ENCODE measurements at places on chromosomes 5 and 9.

GRCh38 chr9:87499424-87500017, 1.9 kb downstream of the DAPK1 start:
- DNase-seq, result no peak

- DNase-seq, result no peak
Measured at GRCh38 chr9:130084337-130084736, 30.6 kb downstream of the GPR107 start.

- no peak for DNase-seq
Measured at GRCh38 chr5:98705841-98706240, 67.6 kb upstream of the RGMB start.

- DNase-seq, result peak; percentile 61
Measured at GRCh38 chr9:127426756-127427155, 2.6 kb downstream of the ZNF79 start.

DNA sequence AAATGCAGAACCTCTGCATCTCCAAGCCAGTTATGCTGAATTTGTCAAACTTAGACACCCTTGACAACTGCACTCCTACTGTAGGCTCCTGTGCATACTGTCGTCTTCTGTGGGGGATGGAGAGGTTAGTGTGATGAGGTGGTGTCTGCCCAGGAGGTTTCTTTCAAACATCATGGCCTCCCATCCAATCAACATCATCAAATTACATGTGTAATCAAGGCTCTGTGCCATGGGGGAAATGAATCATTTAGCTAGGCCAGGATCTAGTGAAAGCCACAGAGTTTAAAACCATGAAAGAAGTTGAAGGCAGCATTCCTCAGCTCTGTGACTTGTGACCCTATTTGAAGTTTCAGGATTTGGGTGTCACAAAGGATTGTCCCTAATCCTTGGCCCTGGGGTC, 240.6 kb downstream of the MARCHF11 start:
- no peak for DNase-seq

DNA sequence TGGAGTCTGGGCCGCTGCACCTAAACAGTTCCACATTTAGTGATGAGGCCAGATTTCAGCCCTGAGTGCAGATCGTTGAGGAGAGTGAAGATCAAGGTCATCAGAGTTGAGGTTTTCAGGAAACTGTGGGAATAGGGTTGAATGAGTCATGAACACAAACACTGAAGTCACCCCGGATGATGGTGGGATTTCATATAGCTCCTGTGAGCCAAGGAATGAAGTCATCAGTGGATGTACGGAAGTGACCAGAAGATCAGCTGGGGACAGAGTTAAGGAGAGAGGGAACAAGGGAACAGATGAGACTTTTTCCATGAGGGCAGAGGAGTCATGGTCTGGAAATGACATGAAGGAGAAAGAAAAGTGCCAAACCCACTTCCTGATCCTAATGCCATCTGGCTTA, 36.5 kb downstream of the PALM2AKAP2 start:
- DNase-seq, result no peak

DNA sequence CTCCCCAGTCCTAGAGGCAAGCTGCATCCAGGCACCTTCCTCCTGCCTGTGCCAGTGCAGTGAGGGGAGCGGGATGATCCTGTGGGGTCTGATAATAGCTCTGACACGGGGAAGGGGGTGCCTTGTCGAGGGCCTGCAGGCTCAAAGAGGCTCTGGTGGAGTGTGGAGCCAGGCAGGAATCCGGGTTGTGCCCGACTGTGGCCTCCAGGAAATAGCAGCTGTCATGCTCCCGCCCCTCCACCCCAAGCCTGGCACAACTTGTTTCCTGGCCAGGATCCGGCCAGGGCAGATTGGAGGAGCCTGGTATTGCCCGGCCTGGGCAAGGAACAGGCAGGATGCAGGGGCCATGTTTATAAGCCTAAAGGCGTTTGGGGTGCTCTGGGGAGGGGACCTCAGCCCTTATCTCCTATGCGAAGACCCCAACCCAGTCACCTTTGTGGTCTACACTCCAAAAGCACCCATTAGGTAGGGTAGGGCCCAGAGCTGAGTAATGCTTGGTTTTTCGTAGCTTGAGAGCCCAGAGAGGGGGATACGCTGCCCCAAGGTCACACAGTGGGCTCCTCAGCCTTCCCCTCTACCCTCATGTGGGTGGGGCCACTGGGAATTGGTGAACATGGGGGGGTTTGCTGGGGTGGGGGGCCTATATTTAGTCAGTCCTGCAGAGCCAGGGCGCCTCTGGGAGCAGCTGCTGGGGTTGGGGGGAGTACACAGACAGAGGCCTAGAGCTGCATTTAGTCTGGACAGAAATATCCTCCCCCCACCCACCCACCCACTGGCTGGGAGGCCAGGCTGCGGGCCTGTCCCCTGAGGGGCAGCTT, 12.2 kb downstream of the CXXC5 start:
- no peak for DNase-seq

DNA sequence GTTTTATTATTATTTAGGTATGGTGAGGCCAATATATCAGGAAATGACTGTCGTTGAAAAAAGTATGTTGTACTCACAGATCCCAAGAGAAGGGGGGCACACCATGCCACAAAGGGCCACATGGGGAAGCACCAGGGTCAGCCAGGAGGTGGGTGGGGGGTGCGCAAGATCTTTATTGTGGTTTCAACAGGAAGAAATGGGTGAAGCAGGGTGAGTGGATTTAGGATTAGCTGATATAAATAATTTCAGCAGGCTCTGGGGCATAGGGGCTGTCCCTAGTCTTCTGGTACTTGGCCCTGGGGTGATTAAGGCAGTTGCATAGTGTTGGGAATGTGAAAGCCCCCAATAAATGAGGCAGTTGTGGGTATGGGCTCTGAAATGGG, 8.6 kb downstream of the PDCD1LG2 start:
- peak; percentile 57 for DNase-seq

DNA sequence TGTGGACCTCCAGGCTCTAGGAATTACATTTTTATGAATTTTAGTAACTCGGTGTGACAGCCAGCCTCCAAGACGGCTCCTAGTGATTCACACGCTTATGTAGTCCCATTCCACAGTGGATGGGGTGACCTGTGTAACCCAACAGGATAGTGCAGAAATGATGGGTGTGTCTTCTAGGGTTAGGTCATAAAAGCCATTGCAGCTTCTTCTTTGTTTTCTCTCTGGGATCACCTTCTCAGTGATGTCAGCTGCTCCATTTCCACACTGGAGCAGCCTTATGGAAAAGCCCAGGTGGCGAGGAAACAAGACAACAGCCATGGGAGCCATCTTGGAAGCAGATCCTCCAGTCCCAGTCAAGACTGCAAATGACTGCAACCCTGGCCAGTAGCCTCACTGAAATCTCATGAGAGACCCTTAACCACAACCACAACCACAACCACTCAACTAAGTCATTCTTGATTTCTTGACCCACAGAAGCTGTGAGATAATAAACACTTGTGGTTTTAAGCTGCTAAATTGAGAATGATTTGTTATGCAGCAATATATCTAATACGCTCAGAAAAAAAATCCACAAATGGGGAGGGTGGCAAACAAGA, 5.1 kb upstream of the GNPDA1 start:
- DNase-seq, result no peak

DNA sequence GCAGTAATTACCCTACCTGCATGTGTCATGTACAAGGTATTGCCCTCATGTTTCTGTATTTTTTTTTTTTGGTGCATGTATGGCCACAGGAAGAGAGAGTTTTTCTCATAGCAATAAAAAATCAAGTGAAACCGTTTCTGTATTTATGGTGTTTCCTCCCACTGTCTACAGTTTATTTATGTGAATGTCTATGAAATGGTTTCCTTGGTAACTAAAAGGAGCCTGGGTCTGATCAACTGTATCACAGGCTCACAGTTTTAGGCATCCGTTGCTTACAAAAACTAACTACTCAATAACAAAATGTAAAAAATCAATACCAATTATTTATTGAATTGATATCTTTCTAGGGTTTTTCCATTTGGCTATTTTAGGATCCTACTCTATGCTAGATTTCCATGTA, 464.4 kb downstream of the TAF11L14 start:
- no peak for DNase-seq

DNA sequence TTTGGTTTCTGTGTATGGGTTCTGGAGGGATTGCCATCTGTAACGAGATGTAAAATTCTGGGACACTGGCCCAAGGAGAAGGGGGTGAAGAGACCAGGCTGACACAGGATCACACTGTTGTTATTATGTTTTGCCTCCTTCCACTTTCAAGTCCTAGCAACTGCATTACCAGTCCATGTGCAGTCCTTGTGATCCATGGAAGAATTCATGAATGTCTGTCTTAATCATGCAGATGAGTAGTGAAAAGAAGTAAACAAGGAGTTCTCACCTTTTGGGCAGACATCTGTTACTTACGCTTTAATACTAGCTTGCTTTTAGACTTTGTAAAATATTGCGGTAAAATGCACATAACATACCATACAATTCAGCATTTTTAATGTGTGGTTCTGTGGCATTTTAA, 18.3 kb downstream of the MEGF10 start:
- no peak for DNase-seq

- no peak for DNase-seq
Measured at GRCh38 chr5:178587763-178588611, 2.2 kb downstream of the COL23A1 start.

GRCh38 chr5:125274938-125275724, 528.7 kb upstream of the ZNF608 start:
- no peak for DNase-seq

DNA sequence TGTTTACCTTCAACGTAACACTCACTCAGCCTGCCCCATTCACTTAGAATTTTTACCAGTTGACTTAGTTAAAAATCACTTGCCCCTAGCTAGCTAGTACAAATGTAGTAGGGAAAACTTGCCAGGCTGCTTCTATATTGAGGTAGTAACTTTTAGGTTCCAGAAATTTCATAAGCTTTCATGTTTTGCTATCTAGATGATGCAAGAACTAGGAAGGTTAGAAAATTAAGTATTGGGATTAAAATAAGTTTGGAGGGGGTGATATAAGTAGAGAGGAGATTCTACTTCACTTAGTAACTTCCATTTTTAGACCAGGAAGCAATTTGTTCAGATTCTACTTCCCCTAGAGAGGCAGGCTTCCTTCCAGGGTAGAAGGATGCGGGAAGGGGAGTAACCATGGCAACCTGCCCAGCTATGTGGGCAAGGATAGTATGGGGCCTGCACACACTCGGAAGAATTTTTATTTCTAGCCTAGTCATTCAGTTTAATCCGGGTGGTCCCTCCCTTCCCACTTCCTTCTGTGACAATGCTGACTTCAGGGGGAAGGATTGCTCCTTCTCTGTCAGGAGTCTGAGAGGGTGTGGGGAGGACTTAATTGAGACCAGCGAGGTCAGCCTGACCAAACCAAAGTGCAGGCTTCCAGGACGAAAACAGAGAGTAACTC, 4.2 kb downstream of the DAB2 start:
- DNase-seq, result no peak

DNA sequence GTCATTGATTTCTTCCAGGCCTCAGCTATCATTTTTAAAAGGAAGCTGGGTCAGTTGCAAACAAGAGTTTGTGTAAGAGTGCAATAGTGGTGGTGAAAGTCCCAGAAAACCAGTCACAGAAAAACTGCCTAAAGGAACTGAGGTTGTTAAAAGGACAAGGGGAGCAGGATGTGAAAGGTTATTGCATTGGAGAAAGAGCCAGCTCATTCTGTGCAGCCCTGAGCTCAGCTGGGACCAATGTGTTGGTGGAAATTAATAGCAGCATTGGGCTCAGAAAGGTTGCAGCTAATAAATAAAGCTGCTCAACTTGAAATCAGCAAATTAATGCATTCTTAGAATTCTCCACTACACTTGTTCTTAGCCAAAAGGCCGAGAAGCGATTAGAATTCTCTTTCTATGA, 34.9 kb downstream of the NREP start:
- DNase-seq, result no peak

DNA sequence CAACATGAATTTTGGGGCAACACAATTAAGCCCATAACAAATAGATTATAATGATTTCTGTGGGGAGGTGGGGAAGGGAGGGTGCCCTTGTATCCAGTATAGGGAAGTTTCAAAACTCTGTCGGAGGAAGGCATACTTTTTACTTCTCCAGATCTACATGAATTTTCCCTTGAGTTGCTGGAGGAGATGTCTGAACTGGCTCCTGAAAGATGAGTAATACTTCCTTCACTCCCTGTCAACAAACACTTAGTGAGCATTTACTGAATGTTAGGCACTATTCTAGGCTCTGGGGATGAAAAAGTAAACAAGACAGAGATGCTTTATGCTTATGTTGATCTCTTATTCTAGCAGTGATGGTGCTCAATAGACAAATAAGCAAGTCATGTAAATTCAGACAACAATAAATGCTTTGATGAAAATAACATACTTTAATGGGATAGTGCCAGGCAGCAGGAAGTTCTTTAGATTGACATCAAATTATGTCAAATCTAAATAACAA, 197.9 kb upstream of the ANKH start:
- no peak for DNase-seq

DNA sequence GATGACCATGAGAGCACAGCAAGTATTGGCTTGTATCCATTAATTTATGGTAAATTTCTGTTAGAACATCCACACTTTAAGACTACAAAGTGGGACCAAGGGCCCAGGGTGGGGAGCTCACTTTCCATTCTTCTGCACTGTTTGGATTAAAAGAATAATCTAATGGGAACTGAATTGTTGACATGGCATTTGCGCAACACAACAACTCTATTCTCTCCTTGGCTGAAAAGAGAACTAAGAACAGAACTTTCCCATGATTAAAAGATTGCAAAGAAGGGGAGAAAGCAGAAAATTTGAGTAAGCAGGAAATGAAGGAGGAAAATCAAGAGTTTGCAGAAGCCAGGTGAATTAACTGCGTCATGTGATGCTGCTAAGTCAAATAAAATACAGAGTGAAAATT, 143.4 kb downstream of the HINT1 start:
- DNase-seq, result no peak

DNA sequence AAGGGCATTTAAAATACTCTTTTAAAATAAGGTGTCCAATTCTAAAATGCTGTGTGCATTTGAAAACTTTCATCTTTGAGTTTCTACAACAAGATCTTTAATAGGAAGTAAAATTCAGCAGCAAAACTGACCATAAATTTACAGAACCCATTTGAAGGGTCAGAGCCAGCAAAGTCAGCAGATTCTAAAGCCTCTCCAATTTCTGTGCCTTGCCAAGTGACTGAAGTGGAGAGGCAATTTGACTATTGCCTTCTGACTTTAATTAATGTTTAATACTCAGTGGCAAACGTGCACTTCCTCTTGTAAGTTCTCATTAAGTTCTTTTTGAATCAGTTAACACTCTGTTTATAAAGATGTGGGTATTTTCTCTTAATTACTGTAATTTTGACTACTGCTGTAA, 155.2 kb downstream of the BAAT start:
- DNase-seq, result no peak

DNA sequence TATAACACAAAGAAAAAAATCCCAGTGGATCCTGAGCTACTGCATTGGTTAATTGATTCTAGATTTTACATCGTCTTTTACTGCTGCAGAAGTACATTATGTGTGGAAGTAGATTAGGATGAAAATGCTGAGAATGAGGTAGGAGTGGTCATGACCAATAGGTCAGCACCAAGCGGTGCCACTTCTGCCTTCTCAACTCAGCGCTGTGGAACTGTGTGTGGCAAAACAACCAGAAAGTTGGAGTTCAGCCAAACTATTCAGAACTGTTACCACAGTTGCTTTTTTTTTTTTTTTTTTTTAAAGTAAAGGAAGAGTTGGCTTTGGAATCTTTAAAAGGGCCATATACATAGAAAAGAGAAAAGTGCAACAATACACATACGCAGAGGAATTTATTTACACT, 24.2 kb downstream of the POU5F2 start:
- DNase-seq, result no peak
